Right lung (tissue), 10 donors: ENCODE measurements at places on chromosomes 5 and 9. TPM values are rescaled to one million over a fixed set of nuclear protein-coding genes. Genes with fewer than 3 reads are reported as not detected.
A peak's percentile ranks its signal among the peaks of the same experiment; 100 is the strongest.

PHF24 gene
- 0.81 TPM for polyA plus RNA-seq

FSD1L gene
- 9.6 TPM for polyA plus RNA-seq

- no peak for DNase-seq
Observed at GRCh38 chr9:131543141-131543540, 2.2 kb upstream of the PRRT1B start.

- DNase-seq: no peak
Observed at GRCh38 chr5:135503871-135504270, 31.9 kb downstream of the NEUROG1 start.

- DNase-seq: no peak
Observed at GRCh38 chr5:104400941-104401340, 838.4 kb upstream of the NUDT12 start.

- DNase-seq: no peak
Observed at GRCh38 chr5:98651715-98652114, 121.7 kb upstream of the RGMB start.

DNA sequence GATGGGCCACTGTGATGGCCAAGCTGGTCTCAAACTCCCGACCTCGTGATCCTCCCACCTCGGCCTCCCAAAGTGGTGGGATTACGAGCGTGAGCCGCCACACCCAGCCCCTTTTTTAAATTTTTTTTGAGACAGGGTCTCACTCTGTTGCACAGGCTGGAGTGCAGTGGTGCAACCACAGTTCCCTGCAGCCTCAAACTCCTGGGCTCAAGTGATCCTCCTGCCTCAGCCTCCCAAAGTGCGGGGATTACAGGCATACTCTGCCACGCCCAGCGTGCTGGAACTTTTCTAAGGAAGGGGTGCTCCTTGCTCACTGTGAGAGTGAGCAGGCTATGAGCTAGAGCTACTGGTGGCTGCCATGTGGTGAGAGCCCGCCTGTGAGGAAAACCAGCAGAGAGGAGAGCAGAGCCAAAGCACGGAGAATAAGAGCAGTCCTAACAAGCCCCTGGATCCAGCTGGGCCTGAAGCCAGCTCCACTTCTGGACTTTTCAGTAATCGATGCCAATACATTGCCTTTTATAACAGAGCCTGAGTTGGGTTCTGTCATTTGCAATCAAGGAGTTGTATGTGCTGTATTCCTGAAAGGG, 75.5 kb upstream of the UNC5A start:
- no peak for DNase-seq

ABO gene
- 7.2 TPM for polyA plus RNA-seq

FBLL1 gene
- polyA plus RNA-seq: 0.32 TPM

GPR21 gene
- polyA plus RNA-seq: not detected

- no peak for DNase-seq
Observed at GRCh38 chr5:92222449-92222848, 839.3 kb upstream of the ARRDC3 start.

PCDHGB3 gene
- 2.0 TPM for polyA plus RNA-seq

GRCh38 chr5:82358457-82358856, 80.3 kb upstream of the RPS23 start:
- DNase-seq: no peak

DNA sequence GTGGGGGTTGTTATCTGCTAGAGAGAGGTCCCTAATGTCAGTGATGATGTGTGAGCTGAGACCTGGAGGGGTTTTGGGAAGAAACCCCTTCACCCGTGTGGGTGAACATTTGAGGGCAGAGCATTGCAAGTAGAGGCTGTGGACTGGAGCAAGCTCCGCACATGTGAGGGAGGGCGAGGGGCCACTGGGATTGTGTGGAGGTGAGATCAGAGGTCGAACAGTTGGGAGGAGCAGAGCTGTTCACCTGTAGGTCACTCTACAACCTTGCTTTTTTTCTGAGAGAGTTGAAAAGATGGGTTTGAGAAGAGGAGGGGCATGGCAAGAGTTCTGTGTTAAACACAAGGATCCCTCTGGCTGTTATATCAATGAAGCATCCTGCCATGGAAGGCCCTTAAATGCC, 480.4 kb upstream of the ZNF608 start:
- no peak for DNase-seq

GFRA3 gene
- 2.7 TPM for polyA plus RNA-seq

RANBP17 gene
- polyA plus RNA-seq: 39.6 TPM

DNA sequence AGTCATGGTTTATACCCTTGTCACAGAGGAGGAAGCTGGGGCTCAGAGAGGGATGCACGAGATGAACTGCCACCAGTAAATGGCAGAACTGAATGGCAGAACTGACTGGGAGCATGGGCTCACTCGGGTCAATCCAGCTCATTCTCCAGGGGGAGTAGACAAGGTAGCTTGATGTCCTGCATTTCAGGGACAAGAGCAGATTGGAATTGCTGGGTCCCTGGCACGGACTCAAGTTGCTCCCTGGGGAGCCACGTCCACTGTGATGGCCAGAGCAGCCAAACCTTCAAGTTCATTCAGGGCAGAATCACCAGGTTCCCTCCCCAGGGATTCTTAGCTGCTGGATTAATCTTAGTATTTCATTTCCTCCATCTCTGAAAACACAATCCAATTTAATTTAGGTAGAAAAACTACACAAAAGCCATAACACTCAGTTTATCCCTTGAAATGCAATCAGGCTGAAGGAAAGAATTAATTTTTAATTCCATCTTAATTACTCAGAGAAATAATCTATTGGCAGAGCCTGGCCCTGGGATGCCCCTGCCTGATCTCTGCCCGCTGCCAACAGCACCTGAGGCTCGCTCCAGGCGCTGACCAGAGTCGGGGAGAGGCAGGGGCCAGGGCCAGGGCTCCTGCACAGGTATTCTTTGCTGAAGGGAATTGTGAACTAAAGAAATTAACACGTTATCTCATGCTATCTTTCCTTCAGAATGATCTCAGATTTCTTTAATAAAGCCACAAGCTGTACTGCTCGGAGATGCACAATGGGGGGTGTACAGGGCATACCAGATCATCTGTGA, 42.0 kb upstream of the UNC5A start:
- no peak for DNase-seq

- DNase-seq: peak; percentile 81
Observed at GRCh38 chr5:90558344-90559192, at the start of gene ADGRV1. Gene ADGRV1, plus strand, starts transcription at chr5:90558797. Its CDS starts 99 bp downstream, at chr5:90558896.

DNA sequence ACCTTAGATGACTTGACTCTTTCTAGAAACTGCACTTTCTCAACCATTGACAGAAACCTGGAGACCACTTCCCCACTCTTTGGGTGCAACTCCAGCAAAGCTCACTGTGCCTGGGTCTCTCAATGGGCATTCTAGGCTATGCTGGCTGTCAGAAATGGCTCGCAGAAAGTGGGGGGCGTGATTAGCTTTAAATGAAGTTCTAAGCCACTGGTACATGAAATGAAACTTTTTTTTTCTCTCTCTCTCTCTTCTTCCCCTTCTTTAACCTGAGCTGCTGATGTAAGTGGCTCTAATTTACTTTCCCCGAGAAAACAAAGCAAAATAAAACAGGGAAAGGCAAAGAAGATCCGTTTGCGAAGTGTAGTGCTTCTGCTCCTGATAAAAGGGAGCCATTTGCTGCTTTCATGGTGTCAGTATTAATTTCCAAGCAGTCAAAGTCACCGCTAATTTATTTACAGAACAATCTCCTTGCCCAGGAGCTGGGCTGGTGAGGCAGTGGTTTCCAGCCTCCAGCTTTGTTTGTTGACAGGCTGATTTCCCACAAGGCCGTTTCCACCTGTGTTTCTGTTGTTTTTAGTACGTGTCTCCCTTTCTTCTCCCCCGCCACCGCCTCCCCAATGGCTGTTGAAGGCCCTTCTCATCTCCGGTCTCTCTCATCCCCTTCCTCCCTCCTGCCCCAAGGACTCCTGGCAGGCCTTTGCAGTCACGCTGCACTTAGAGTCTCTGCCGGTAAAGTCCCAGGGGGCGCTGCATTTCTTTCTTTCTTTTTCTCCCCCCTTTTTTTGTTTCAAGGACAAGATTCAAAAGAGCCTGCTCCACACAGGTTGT, 422.9 kb downstream of the EBF1 start:
- DNase-seq: no peak

OR1Q1 gene
- not detected for polyA plus RNA-seq

- DNase-seq: no peak
Observed at GRCh38 chr9:104992659-104993058, 64.7 kb upstream of the ABCA1 start.

DNA sequence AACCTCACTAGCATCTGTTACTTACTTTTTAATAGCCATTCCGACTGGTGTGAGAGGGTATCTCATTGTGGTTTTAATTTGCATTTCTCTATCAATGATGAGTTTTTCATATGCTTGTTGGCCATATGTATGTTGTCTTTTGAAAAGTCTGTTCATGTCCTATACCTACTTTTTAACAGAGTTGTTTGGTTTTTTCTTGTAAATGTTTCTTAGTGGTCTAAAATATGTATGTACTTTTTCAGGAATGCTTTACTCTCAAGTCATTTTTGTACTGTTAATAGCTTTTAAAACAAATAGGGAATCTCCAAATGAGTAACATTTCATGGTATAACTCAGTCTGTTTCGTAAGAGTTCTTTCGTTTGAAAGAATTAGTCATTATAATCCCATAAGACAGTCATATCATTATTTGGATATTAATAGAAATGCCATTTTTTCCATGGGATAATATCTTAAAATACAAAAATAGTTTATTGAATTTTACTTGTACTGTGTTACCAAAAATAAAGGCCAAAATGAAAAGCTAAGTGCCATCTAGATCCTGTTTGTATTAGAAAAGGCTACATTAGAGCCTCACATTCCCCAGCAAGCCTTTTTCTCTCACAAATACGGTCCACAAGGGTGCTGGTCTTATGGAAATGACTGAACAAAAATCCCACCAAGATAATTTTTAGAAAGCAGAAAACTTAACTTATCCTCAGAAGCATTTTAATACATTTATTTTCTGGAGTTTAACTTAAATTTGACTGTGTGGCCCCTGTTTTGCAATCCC, 247.7 kb downstream of the PJA2 start:
- DNase-seq: peak; percentile 24

DNA sequence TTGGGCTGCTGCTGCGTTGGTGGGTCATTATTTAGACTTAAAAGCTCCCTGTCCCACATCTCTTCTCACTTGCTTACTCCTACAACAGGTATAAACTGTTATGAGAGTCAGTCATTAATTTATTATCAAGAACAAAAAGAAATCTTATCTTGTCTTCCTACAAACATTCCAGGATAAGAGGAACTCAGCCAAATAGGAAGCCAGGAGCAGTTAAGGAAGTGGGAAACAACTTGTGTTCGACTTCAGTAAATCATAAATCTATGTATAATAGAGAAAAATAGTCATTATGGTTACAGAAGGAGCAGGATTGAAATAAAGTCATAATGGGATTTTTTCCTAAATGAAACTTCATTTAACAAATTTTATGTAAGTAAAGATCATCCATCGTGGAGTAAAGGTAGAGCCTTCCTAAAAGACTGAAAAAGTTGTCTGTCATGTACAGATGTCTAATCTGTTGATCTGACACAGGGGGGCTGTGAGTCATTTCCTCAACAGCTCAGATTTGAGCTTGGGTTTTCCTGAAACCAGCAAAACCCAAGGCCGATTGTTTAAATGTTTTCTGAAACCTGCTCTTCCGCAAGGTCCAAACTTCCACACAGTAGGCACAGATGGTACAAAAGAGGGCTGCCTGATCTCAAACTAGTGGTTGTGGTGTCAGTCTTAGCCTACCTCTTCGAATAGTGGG, 25.3 kb upstream of the LRRTM2 start:
- no peak for DNase-seq

PIP5KL1 gene
- polyA plus RNA-seq: 5.7 TPM

GRCh38 chr5:134833340-134834032, 12.3 kb upstream of the C5orf24 start:
- DNase-seq: no peak
